ENCODE measurements at places on chromosomes 11 and 22. TPM values are rescaled to one million over a fixed set of nuclear protein-coding genes. Genes with fewer than 3 reads are reported as not detected.

The HIRA gene
- 50.5 TPM for polyA plus RNA-seq

The ASCL2 gene
- polyA plus RNA-seq: 0.51 TPM

The MPEG1 gene
- polyA plus RNA-seq: 5.5 TPM

The BIRC3 gene
- 1.8 TPM for polyA plus RNA-seq

The BATF2 gene
- 0.76 TPM for polyA plus RNA-seq

The CARD18 gene
- polyA plus RNA-seq: not detected

The INPP5J gene
- 16.4 TPM for polyA plus RNA-seq

The TRPM5 gene
- polyA plus RNA-seq: not detected

The PPARA gene
- polyA plus RNA-seq: 11.9 TPM

The ENDOD1 gene
- polyA plus RNA-seq: 41.2 TPM

The TSPAN32 gene
- 0.90 TPM for polyA plus RNA-seq

The MS4A12 gene
- polyA plus RNA-seq: not detected

The CCDC89 gene
- polyA plus RNA-seq: 1.4 TPM

The SNX19 gene
- polyA plus RNA-seq: 50.2 TPM

The GLYATL2 gene
- polyA plus RNA-seq: 4.9 TPM

The IGLL1 gene
- 0.33 TPM for polyA plus RNA-seq

The RAB39A gene
- 7.3 TPM for polyA plus RNA-seq

The TMEM218 gene
- polyA plus RNA-seq: 41.4 TPM

The KCNA4 gene
- polyA plus RNA-seq: 4.7 TPM

The SLC22A9 gene
- polyA plus RNA-seq: 0.11 TPM

The SLC25A18 gene
- 32.6 TPM for polyA plus RNA-seq

The APOA4 gene
- polyA plus RNA-seq: not detected

The AIFM3 gene
- 31.1 TPM for polyA plus RNA-seq

The OVOL1 gene
- polyA plus RNA-seq: not detected

The LMNTD2 gene
- 7.6 TPM for polyA plus RNA-seq

The KCNC1 gene
- polyA plus RNA-seq: 42.7 TPM

The NAA40 gene
- 39.5 TPM for polyA plus RNA-seq

The TRIM48 gene
- not detected for polyA plus RNA-seq

The HTR3B gene
- 0.86 TPM for polyA plus RNA-seq

The SEZ6L gene
- 115 TPM for polyA plus RNA-seq

The MICAL2 gene
- 15.8 TPM for polyA plus RNA-seq

The SYT9 gene
- 13.8 TPM for polyA plus RNA-seq

The OR52E8 gene
- not detected for polyA plus RNA-seq

The KRTAP5-9 gene
- 0.71 TPM for polyA plus RNA-seq

The B4GALNT4 gene
- polyA plus RNA-seq: 182 TPM

The HIC2 gene
- polyA plus RNA-seq: 7.1 TPM

The KRTAP5-1 gene
- polyA plus RNA-seq: 5.7 TPM

The C11orf65 gene
- 0.89 TPM for polyA plus RNA-seq

The SLC5A1 gene
- 0.32 TPM for polyA plus RNA-seq

The LARGE1 gene
- polyA plus RNA-seq: 45.6 TPM

The C11orf97 gene
- 1.3 TPM for polyA plus RNA-seq

The HBB gene
- 148 TPM for polyA plus RNA-seq
